Suppressor macrophage (primary cell): ENCODE measurements at places on chromosomes 11 and 22.

GRCh38 chr22:50739894-50740293 is 1.9 kb downstream of the ACR start:
- DNase-seq = no peak

DNA sequence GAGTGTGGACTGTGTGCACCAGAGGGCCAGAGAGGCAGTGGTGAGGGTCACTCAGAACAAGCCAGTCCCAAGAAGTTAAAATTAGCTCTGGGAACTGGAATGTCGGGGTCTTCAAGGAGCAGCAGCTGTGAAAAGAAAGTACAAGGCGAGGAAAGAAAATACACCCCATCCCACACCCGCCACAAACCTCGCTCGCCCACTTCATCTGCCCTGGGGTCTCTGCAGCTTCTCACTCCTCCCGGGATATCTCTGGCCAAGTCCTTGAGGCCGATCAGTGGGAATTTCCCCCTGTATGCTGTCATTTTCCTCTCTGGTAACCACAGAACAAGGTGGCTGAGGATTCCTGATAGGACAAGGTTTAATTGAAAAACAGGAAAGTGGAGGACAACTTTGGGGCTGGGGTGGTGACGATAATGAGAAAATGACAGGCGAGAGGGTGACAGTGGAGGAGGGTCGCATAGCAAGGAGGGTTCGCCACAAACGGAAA is 36.3 kb upstream of the TIMP3 start:
- no peak for DNase-seq

GRCh38 chr11:28466506-28466905 is 358.3 kb downstream of the METTL15 start:
- DNase-seq = no peak

DNA sequence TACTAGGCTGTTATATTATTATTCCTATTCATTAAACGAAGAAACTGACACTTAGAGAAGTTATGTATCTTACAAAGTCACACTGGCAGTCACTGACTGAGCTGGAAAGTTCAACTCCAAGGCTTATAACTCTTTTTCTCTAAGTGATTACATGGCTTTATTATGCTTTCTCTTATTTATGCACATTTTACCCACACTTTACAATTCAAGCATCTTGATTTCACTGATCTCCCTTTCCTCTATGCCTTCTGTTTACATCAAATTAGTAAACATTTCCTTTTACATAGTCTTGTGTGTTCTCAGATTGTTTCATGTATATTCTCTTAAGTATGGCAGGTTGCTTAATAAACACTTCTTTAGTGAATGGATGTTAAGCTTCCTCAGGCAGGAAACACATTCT is 66.0 kb downstream of the CLPB start:
- DNase-seq = no peak

GRCh38 chr11:126265811-126266210 is 2.9 kb downstream of the SRPRA start:
- no peak for DNase-seq
